ENCODE measurements at places on chromosomes 6 and 20. TPM values are rescaled to one million over a fixed set of nuclear protein-coding genes. Genes with fewer than 3 reads are reported as not detected.

The PGC gene
- total RNA-seq, result not detected

The BTN1A1 gene
- not detected for total RNA-seq

The FOXC1 gene
- 10.4 TPM for total RNA-seq

The RRAGD gene
- total RNA-seq, result 4.5 TPM

The SLC24A3 gene
- total RNA-seq, result 2.0 TPM

Data from A375 (cell line).